ENCODE measurements at places on chromosomes 11 and 22.
A peak's percentile ranks its signal among the peaks of the same experiment; 100 is the strongest.

DNA sequence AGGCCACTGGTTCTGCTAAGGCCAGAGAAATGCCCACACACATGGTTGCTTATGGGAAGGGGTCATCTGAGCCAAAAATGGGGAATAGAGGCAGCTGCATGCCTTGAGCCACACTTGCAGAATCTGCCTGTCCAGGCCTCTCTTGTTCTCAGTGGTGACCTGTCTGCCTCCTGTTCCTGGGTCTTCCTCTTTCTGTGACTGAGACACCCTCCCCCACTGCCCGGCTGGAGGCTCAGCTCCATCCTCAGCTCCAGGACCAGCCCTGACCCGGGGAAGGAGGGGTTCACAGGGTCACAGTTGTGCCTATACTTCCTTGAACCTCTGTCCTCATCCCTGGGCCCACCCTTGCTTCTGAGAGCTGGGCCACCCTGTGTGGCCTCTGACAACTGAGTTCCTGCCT, 52.3 kb downstream of the CSF2RB start:
- ATAC-seq, result no peak

GRCh38 chr22:27490080-27490479, 311.5 kb downstream of the MN1 start:
- no peak for ATAC-seq

DNA sequence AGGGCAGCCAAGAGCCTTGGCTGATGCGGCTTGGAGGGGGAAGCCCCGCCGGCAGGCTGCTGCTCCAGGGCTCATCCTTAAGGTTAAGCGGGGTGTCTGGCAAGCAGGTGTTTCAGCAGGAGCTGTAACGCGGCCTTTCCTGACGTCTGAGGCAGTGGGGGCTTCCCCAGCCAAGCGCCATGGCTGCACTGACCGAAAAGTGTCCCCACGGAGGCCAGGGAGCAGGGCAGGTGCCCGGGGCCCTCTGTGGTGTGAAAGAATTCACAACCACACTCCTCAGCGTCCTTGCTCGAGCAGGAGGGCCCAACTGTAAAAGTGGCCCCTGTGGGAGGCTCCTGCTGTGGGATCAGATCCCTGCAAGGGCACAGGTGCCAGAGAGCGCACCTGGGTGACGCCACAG, 79.2 kb downstream of the DHCR7 start:
- ATAC-seq, result no peak

- no peak for ATAC-seq
Measured at GRCh38 chr11:122584670-122585069, 70.9 kb upstream of the UBASH3B start.

DNA sequence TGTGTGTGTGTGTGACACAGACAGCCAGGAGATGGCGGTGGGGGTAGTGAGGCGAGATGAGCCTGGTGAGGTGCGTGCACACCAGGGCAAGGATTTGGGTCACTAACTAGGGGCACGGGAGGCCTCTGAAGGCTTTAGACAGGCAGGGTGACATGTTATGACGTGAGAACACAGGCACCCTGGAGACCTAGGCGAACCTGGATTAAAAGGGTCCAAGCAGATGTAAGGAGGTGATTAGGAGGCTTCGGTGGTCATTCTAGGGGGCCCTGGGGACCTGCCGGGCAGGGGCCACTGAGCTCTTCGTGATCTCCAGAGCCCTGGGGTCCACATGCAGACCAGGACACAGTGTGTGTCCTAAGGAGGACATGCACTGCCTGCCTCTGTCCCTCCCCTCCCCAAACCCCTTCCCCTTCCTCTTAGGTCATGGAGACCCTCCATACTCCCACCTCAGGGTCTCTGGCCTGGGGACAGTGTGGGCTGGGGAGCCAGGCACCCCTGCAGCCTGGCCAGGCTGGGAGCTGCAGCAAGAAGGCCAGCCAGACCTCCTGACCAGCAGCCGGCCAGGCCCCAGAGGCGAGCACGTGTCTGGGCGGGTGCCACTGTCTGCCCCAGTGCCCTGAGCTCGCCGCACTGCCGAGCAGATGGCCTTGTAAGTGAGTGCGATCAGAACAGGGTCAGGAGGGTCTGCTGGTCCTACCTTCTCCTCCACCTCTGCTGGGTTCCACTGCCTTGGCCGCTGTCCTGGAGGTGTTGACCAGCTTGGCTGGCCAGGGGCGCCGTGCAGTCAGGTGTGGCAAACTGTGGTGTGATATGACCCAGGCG, 32.1 kb downstream of the IFT27 start:
- no peak for ATAC-seq

DNA sequence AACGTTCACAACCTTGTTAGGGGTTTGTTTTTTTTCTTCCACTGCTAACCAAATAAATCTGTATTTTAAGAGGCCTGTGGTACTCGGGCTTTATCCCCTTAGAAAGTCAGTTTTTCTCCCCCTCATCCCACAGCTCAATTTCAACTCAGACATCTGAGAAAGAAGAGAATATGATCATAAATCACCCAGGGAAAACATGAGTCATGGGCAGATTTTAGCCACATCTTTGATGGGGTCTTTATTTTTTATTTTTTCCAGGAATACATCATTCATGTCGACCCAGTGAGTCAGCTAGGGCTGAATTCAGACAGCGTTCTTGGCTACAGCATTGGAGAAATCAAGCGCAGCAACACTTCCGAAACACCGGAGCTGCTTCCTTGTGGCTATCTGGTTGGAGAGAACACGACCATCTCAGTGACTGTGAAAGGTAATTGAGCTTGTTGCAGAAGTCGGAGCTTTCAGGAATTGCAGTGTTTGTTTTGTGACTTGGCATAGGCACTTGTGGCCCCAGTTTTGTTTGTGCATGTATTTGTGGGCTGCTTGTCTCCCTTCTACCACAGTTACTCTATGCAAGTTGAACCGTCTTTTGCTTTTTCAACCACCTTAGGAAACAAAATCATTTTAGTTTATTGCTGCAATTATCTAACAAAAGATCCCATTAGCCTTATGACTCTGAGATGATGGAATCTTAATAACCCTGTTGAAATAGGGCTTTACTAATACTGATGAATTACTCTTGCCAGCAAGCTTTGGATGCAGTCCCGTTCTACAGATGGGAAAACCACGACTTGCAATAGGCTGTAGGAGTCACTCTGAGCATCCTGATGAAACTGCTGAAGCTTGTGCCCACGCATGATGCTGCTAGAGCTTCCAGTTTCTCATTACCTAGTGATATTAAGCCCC, 62.7 kb downstream of the DBX1 start:
- no peak for ATAC-seq

DNA sequence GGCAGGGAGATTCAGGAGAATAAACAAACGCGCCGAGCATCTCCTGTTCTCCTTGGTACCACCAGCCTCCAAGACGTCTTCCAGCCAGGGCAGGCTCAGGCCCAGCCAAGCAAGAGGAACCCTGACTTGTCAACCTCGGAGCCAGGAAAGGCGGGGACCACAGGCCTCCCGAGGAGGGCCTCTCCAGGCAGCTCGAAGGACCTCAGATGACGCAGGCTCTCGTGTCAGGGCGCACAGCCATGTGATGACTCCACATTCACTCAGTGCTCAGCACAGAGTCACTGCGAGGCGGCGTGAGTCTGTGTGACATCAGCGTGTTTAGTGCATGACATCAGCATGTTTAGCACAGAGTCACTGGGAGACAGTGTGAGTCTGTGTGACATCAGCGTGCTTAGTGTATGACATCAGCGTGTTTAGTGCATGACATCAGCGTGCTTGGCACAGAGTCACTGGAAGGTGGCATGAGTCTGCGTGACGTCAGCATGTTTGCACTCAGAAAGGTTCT, 241.4 kb downstream of the BRD1 start:
- ATAC-seq, result no peak

DNA sequence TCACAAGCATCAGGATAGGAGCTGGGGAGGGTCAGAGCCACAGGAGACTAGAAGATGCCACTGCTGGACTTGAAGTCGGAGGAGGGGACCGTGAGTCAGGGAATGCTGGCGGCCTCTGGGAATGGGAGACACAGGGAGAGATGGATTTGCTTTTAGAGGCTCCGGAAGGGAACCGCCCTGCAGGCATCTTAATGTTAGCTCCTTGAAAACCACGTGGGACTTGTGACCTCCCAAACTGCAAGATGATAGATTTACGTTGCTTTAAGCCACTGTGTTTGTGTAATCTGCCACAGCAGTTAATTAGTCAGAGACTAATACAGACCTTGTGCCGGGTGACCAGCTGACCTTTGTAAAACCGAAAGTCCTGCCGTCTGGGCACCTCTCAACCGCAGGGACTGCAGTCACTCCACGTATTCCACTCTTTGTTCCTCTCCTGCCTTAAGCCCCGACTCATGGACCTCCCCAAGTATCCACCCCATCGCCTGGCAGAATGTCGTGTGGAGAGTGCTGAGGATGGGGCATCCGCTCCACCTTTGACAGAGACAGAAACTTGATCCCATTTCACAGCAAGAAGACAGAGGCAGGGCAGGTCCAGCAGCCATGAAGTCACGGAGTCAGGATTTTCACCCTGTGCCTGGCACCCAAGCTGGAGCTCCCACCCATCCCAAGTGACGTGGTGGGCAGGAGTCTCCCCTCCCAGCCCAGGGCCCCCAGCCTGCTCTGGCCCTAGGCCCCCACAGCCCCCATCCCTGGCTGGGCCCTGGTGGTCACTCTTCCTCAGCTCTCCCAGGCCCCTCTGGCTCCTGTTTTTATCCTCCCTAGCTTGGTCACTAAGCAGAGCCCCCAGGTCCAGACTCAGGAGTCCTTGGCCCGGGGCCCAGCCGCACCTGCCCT, 19.4 kb upstream of the CTSD start:
- no peak for ATAC-seq

DNA sequence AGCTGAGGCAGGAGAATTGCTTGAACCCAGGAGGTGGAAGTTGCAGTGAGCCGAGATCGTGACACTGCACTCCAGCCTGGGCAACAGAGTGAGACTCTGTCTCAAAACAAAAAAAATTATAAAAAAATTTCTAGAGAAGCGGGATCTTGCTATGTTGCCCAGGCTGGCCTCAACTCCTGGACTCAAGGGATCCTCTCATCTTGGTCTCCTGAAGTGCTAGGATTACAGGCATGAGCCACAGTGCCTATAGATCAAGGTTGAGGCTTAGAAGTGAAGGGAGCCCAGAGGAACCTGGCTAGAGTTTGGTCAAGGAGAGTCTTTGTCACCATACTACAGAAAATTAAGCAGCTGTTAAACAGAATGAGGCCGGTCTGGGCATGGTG, 1.4 kb upstream of the MCM5 start:
- no peak for ATAC-seq

GRCh38 chr11:10604798-10605197, 36.3 kb upstream of the LYVE1 start:
- no peak for ATAC-seq

DNA sequence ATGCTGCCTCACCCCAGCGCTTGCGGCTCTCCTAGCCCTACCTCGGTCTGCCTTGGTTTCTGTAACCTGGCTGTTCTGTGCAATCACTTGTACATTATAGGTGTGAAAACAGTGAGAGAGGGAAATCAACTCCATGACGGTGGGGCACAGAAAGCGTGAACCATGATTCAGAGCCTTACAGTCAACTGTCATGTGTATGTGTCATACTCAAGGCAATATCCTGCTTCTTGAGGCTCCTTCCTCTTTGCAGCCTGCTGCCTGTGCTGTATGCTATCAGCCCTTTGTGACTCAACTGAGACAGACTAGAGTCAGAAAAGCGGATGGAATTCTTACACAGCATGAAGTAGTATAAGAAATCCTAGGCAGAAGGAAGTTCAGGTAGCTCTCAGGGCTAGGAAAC, 2.1 kb downstream of the NRIP3 start:
- ATAC-seq, result peak; percentile 97

DNA sequence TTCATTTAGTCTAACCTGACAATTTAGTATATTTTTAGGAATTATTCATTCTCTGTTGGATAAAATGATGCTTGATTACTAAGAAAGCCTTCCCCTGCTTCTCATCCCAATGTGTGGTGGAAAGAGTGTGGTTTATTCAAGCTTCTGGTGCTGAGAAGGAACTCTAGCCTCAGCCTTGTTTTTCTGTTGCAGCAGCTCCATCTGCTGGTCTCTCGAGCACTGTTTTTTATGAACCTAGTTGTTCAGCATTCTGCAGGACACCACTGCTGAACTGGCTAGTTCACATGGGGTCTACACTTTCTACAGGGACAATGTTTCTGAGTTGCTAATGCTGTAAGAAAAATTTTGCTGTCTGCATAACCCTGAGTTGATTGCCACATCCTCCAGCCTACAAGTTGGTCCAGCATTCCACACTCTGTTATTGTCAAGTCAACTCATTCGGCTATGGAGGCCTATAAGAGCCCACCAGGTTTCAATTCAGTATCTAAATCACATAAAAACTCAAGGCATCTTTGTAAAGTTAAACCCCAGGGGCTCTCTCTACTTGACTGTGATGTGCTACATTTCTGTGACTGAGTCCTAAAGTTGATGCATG, 14.3 kb downstream of the OR2AG2 start:
- peak; percentile 84 for ATAC-seq

GRCh38 chr11:7353100-7353499, 101.4 kb downstream of the SYT9 start:
- ATAC-seq, result no peak

DNA sequence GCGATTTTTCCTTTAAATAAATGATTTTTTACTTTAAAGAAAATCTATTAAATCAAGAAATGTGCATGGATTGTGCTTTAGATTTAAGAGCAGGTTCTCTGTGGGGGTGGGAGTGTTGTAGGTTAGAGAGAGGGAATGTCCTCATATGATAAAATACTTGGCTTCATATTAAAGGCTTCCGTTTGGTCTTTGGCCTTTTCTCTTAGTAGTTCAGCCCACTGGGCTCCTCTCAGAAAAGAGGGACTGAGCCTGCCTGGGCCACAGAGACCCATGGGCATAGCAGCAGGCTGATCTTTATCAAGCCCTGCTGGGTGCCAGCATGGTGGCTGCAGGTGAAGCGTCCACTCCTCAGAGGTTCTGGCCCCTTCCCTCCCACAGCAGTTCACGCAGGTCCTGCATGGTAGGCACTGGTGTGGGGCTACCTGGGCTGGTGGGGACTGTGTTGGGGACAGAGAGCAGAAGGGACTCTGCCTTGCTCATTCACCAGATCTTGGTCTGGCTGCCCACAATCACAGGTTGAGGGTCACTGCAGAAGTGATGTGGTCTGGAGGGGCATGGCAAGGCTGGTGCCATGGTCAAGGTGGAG, 4.3 kb downstream of the PANX1 start:
- no peak for ATAC-seq
